ENCODE measurements at places on chromosomes 1 and 21.

DNA sequence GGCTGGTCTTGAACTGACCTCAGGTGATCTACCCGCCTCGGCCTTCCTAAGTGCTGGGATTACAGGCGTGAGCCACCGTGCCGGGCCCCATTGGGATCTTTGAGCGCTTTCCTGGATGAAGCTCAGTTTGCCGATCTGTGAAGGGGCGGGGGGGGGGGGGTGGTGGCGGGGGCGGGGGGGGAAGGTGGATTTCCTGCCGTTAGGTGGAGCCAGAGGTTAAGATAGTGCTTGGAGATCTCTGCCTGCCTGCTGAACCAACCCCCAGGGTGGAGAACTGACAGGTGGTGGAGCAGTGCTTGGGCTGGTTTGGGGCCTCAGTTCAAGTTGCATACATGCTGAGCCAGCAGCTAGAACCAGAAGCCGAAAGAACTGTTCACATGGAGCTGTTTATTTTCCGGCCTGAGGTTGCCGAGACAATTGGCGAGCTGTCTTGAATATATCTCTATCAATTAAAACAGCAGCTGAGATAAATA lies 1.7 kb downstream of the TMCC2 start:
- peak; percentile 37 for DNase-seq

- no peak for DNase-seq
Observed at GRCh38 chr1:154953611-154954038, 2.3 kb downstream of the PBXIP1 start.

GRCh38 chr1:184567637-184568036 lies 180.8 kb downstream of the C1orf21 start:
- peak; percentile 61 for DNase-seq

GRCh38 chr1:202143011-202143767 lies 1.3 kb downstream of the ARL8A start:
- no peak for DNase-seq

DNA sequence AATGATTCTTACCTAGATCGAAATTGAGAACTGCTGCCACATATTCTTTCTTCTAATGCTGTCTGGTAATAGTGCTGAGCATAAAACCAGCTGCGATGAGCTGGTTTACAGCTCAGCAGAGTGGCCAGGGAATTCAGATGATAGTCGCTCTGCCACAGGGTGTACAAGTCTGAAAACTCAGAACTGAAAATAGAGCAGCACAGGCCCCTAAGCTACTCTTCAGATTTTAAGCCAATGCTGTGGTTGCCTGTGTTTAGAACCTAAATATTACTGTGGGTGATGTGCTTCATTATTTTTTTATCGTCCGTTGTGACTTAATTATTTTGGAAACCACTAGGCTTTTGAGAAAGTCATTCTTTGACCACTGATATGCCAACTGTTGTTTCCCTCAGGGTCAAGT lies 152.0 kb downstream of the ADGRL4 start:
- DNase-seq, result no peak

DNA sequence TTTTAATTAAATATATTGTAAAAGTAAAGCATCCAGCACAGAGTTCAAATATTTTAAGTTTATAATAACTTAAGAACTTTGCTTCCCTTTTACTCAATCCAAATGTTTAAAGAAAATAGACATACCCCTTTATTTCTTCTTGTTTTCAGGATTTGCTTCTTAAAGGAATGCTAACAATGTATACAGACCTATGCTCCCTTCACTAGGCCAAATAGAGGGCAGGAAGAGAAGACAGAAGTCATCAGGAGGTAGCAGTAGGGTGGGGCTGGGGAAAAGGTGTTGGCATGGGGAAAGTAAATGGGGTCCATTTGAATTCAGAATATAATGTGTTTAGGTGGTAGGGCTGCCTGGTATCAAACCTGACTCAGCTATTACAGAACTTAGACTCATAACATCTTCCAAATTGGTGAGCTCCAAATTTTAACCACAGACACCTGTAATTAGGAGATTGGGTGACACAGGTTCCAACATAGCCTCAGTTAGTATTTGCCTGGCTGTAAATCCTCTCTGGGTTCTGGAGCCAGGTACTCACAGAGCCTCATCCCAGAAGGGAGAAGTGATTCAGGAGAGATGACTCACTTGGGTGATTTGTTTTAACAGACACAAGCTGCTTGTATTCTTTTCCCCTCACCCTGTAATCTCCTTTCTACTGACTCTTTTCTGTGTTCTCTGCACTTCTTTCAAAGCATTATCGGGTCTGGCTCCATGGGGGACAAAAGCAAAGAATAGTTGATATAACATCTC lies 60.1 kb upstream of the DUSP10 start:
- peak; percentile 74 for DNase-seq

GRCh38 chr1:25996966-25997827 lies 666 bp downstream of the PAFAH2 start:
- peak; percentile 45 for DNase-seq

GRCh38 chr1:189783456-189783855 lies 694.2 kb downstream of the BRINP3 start:
- DNase-seq, result peak; percentile 4
